Astrocyte (in vitro differentiated cells and primary cell): ENCODE measurements at places on chromosomes 2 and 18.

DNA sequence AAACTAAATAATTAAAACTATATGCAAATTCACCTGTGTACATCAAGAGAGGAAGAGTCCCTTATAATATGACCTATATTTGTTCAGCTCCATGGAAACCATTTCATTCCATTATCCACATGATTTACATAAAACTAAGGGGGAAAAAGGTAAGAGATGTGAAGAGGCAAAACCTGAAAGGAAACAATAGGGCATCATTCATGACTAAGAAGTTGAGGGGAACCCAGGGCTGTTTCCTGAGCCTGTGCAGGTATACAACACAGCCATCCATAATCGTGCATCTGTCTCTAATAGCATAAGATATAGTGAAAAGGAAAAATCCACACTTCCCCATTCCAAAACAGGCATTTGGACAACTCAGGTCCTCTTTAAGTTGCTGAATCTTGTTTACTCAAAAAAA, 151.3 kb downstream of the NR4A2 start:
- DNase-seq, result no peak

DNA sequence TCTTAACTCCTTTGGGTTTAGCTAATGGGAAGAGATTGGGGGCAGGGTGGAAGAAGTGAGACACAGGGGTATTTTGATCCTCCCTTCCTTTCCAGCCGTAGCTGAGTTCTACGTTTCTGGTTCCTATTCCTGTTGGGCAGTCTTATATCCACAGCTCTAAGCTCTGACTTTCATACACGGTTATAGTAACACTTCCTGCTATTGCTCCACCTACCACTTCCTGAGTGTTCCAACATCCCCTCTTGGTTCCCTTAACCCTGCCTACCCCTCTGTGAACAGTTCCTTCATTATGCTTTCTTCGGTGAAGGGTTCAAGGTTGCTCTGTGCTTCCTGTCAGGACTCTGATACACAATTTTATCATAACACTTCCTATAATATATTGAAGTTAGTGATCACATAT, 205.1 kb downstream of the DNAH7 start:
- no peak for DNase-seq

DNA sequence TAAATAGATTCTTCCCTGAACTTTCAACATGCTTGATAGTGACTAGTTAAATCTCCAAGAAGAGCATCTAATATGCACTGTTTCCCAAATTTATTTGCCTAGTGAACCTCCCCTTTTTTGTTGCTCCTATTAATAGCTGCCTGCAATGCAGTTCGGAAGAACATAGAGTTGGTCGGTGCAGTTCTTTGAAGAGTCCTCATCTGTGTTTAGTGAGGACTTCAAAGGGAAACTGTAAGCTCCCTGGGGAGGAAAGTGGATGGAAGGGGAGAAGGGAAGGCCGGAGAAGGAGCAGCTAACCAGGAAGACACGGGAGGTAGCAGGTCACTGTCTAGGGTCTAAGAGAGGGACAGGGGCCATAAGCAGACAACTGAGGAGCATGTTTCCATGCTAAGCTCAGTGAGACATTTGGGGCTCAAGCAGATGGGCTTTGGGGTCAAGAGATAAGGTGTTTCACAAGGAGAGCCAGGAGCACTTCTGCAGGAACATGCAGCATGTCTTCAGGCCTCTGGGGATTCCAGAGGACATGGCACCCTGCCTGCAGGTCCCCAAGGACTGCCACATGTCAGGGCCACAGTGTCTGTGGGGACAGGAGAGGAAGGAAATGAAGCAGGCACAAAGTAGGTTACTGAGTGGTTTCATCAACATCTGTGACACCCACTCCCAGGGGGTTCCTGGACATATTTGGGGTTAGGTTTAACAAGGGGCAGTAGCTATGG, 48.7 kb upstream of the ANXA4 start:
- no peak for DNase-seq

DNA sequence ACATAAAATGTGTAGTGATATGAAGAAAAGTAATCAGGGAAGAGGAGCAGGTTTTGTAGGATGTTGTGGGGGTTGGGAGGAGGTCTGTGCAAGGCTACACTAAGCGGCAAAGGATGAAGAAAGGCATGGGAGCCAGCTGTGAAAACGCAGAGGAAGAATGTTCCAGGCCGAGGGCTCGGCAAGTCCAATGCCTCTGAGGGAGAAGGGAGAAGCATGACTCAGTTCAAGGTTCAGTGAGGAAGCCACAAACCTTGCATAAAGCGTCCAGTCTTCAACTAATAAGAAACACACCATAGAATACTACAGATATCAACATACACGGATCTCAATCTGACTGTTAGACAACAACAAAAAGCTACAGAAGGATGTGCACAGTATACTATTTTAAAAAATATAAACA, 16.2 kb downstream of the EPB41L3 start:
- peak; percentile 85 for DNase-seq

DNA sequence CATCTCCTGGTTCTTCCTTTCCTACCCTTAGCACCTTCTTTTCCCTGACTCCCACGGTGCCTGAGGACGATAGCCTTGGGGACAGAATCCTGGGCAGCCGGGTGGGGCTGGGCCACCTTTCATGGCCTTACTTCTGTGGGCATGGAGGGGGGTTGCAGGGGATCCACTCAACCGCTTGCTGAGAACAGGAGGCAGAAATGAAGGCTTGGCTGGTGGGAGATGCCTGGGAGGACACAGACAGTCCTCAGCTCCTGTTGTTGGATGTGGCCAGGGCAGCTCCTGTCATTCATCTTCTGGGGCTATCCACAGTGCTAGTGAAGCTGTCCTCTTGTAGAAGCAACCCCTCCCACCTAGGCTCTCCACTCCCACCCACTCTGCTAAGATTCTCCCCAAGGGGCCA, 95.5 kb upstream of the CELF4 start:
- no peak for DNase-seq

DNA sequence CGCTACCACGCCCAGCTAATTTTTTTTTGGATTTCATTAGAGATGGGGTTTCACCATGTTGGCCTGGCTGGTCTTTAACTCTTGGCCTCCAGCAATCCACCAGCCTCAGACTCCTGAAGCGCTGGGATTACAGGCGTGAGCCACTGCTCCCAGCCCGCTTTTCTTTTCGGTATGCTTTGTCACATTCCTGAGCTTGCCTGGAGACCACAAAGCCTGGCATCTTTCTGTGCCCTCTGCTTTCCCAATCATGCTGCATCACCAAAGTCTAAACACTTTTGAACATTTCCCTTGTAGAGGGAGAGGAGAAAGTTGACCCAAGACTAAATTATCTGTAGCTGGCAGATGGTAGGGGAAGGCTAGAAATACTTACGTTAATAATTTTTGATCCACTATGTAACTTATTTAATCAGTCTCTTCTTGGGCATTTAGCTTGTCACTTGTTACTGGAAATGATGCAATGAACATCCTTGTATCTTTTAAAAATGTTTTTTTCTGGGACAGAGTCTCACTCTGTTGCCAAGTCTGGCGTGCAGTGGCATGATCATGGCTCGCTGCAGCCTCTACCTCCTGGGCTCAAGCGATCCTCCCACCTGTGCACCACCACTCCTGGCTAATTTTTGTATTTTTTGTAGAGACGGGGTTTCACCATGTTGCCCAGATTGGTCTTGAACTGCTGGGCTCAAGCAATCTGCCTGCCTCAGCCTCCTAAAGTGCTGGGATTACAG, 2.7 kb upstream of the NPC1 start:
- peak; percentile 37 for DNase-seq

- no peak for DNase-seq
These were observed 544 bp downstream of the LRATD1 start for GRCh38 chr2:14633061-14633460.

DNA sequence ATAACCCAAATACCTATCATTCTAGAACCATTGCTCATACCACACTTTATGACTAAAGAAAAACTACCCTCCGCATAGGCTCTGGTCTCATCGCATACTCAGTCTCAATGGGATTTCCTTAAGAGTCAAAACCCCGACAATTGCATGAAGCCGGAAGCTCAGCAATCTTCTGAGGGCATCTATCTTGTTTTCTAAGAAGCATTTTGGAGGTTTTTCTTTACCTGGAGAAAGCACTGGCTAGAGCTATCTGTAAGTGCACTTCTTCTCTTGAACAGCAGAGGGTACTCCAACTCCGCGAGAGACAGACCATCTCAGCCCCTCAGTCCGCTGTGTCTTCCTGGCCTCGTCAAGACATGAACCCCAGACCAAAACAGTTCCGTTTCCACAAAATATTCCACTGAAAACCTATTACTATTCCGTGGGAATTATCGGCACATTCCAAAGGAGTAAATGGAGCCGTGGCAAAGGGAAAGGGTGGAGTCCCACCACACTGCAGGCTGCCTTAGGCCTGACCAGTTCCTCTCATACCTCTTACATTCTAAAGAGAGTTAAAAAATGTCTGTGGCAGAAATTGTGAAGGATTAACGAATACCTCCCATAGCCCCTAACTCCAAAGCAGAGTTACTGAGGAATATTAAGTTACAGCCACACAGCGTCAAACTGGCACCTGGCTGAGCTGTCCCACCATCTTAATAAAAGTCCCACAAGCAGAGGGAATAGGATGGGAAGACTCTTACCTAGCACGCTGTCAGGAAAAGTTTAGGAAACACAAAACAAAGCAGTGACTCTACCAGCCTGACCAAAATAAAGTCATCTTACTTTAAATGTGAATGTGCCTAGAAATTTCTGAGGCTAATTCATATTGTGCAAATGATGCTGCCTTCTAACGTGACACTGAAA, 325.6 kb upstream of the VRK2 start:
- peak; percentile 67 for DNase-seq

DNA sequence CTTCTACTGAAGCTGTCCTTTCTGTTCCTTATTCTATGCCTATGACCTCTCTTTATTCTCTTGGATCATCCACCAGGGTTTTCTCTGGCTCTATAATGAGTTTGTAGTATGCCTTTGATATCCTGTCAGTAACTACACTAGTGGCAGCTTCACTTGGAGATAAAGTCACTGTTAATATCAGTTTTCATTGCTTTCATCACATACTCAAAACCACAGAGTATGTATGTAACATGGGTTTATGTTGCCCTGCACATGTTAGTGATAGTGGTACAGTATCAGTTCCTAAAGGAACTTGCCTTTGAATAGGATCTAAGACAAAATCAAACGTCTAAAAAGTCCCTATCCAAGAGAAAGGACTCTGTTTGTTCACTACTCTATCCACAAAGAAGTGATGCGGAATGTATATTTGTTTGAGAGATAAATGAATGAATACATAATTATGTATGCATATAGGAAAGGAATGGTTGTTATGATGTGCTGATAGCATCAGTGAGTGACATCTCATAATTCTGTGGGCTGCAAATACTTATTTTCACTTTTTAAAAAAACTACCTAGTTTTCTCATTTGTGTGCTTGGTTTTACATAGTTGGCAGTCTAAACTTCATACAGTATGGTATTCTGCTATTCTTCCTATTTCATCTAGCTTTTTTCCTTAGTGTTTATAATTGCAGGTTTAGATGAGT, 45.1 kb downstream of the TET3 start:
- DNase-seq, result no peak

DNA sequence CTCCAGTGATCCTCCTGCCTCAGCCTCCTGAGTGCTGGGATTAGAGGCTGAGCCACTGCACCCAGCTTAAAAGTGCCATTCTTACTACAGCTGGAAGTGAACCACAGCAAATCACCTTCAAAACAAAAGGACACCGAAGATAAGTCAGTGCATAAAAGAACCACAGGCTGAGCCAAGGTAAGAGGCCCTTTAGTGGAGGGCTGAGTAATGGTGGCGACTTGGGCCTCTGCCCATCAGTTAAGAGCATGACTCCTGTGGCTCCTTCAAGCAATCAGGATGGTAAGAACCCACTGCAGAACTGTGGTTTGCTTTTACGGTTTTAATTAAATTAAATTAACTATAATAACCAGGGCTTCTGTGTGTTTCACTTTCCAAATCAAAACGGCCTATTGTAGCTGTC, 75.1 kb downstream of the CTAGE1 start:
- peak; percentile 95 for DNase-seq

GRCh38 chr2:191176305-191176704, 25.5 kb upstream of the STAT4 start:
- DNase-seq, result no peak

DNA sequence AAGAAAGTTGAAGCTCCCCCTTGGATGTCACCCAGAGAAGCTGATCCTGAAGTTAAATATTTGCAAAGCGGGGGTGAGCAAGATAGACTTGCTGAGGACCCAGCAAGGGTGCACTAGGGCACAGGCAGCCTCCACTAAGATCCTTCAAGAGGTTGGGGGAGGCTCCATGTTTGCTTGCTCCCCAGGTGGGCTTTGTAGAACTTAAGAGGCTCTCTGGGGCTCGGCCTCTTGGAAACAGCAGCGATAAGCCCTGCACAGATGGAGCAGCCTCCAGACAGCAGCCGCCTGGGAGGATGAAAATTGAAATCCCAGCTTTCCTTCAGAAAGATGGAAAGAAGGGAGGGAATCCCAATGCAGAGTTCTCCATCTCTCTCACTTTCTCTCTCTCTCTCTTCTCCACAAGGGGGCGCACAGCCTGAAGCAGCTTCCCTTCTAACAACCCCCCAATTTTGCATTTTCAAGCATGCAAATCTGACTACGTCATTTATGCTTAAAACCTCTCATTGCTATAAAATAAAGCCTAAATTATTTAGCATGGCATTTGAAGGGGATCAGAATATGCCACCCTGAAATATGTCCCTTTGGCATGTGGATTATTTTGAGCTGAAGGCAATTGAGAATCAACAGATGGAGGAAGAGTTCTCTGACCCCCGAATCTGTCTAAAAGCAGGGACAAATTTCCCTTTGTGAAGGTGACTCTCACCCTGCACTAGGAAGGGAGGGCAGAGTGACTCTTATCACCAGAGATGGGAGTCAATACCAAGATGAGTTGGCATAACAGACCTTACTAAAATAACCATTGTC, 185.7 kb upstream of the KLHL29 start:
- no peak for DNase-seq

GRCh38 chr2:29113891-29114321, 1.3 kb upstream of the CLIP4 start:
- peak; percentile 79 for DNase-seq

DNA sequence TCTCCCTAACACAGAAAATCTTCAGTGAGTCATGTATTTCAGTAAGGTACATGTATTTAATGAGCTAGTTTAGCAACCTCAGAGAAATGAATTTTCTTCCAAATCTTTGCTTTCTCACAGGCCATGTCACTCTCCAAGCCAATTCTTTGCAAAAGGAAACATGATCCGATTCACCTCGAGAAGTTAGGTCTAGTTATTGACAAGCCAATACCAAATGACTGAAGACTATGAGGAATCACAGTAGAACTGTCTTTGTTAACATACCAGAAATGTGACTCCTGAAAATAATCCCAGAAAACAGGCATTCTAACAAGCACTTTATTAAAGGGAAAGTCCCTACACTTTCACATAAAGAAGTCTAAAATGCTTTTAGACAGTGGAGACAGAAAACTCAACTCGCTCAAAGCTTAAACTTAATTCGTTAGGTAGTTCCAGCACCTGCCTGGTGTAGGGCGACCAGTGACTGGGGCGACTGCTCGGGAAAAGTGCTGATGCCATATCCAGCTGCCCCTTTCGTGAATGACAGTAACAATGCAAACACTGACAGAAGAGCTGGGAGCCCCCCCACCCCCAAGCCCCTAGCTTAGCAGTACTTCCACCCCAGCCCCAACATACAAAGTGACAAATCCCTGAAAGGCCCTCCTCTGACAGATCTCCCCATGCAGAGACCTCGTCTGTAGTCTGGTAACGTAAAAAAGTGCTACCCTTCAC, 1.8 kb downstream of the MEMO1 start:
- DNase-seq, result peak; percentile 26
